ENCODE measurements at places on chromosomes 16 and 17.

DNA sequence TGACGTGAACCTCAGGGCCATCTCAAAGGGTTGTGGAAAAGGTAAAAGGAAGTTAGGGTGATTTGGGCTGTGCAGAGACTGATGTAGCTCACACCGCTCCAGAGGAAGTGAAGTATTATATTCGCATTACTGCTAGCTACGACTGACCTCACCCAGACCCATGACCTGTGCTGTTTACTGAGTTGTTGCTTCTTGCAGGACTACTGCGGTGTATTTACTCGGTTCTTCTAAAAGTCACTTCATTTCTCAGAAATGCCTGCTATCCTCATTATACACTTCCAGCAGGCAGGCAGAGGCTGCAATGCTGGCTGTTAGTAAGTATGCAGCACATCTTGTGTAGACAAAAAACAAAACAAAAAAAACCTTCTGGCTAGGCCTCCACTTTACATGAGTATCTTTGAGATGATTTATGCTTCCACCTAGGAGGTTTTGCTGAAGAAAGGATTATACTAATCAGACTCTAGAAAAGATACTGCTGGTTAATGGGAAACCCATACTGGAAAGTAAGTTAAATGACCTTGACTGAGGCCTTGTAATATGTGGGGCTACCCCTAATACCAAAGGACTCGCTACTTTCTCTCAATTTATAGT is 76.0 kb downstream of the CREBBP start:
- no peak for DNase-seq

GRCh38 chr16:2438121-2438520 is 8.9 kb downstream of the CCNF start:
- DNase-seq, result no peak

DNA sequence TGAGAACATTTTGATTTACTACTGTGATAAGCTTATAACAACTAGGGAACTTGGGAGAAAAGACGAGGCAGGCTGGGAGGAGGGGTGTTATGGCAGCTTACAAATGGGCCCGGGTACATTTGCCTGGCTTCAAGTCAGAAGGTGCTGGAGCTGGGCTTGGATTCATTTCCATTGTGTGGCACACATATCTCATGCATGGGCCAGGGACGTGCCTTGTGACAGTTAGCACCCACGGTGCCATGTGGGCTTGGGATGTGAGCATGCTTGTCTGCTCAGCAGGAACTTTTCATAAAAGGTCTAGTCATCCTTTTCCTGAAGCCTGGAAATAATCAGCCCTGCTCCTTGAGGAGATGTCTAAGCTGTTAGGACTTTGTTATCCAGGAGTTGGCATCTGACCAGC is 572.2 kb downstream of the CDH13 start:
- no peak for DNase-seq

GRCh38 chr16:60367739-60368138 is 1633.6 kb upstream of the GOT2 start:
- DNase-seq, result no peak

- DNase-seq, result no peak
Measured at GRCh38 chr16:56753410-56753809, 23.5 kb downstream of the NUP93 start.

Data from activated naive CD4-positive, alpha-beta T cell treated with Interleukin-2 at 50 U/mL for 16 hours (primary cell).